ENCODE measurements at places on chromosomes 2 and 18. TPM values are rescaled to one million over a fixed set of nuclear protein-coding genes. Genes with fewer than 3 reads are reported as not detected.

Gene LRP2
- not detected for total RNA-seq

DNA sequence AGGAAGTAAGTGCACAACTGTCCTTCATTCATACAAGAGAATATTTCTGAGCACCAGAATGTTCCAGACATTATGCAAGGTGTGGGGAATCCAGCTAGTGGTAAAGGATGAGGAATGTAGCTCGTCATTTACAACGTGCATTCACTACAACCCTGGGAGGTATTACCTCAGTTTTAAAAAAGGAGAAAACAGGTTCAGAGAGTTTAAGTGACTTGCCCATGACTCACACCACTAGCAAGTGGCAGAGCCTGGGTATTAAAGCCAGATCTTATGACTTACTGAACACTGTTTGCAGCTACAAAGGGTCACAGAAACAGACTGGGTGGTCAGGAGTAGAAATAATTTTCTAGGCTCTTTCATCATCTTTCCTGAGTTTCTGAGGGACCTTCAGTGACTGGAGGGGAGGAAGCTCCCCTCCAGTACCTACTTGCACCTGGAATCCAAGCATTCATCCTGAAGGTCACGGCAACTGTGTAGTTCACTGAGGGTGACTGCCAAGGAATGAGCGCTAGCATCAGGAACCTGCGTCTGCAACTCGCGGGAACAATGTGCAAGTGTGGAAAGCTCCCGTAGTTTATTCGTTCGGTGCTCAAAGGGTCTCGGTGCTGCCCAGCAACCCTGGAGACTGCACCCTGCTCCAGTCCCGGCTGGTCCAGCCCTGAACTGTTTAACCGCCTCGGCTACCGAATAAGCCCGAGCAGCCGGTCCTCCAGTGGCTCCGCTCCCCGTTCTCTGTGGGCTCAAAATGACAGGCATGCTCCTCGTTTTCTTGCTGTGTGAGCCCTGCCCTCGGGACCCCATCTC, 647 bp downstream of the CCDC121 start:
- H3K27ac ChIP-seq, result no peak overlapping the region
- no peaks in the 10 kb centered on the region for H3K4me1 ChIP-seq
- H3K4me3 ChIP-seq, result peak overlapping the region; percentile 64
- H3K36me3 ChIP-seq, result no peaks in the 10 kb centered on the region
- no peak for DNase-seq
- H3K27me3 ChIP-seq, result no peaks in the 10 kb centered on the region

DNA sequence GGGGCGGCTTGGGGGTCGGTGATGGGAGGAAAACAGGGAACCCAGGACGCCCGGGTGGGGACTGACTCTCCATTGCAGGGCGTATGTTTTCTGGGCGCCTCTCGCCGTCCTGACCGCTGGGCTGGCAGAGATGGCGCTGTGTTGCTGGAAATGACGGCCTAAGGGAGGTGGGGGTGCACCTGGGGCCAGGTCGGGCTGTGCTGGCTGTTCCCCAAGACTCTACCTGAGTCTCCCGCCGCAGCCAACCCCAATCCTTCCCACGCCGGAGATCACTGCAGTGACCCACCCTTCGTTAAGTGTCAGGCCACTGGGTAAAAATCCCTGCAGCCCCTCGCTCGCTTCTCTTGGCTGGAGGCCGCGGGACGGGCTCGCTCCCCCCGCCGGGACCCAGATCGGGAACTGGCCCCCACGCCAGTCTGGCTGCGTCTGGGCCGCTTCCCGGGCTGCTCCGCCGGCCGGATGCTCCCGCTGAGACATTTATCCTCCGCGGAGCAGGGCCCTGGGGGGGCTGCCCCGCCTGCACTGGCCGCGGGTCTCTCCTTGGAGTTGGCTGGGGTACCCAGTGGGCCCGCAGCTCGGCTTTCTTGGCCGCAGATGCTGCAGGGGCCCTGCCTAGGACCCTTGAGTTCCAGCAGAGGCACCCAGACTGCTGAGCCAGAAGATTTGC, 7.8 kb upstream of the ARMC9 start:
- H3K4me1 ChIP-seq, result no peaks in the 10 kb centered on the region
- no peaks in the 10 kb centered on the region for H3K27me3 ChIP-seq
- peak; percentile 92 for DNase-seq
- H3K36me3 ChIP-seq, result no peaks in the 10 kb centered on the region

GRCh38 chr2:219205165-219205538, 1.4 kb upstream of the ZFAND2B start:
- no peaks in the 10 kb centered on the region for H3K27me3 ChIP-seq
- no peak overlapping the region for H3K4me3 ChIP-seq
- H3K4me1 ChIP-seq, result no peaks in the 10 kb centered on the region
- DNase-seq, result no peak

GRCh38 chr2:61959381-61960293, 54.2 kb downstream of the COMMD1 start:
- H3K27me3 ChIP-seq, result no peaks in the 10 kb centered on the region
- H3K4me1 ChIP-seq, result no peaks in the 10 kb centered on the region
- no peak for DNase-seq
- no peaks in the 10 kb centered on the region for H3K36me3 ChIP-seq

DNA sequence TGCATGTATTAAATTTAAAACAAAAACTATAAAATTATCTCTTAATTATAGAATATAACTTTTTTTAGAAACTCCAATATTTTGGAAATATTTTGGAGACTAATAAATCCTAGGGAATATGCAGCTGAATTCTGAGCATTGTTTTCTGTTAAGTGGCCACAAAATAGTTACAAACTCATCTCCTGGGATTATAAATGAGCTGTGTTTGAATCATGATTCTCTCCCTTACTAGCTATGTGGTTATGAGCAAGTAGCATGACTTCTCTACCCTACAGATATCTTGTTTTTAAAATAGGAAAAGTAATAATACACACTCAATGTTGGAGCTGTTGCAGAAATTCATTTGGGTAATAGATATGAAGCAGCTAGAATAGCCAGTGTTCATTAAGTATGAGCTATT, 137.9 kb upstream of the ITGA4 start:
- DNase-seq, result no peak
- H3K36me3 ChIP-seq, result no peaks in the 10 kb centered on the region
- no peaks in the 10 kb centered on the region for H3K27me3 ChIP-seq
- no peak overlapping the region for H3K27ac ChIP-seq
- no peaks in the 10 kb centered on the region for H3K4me1 ChIP-seq
- no peak overlapping the region for H3K4me3 ChIP-seq
